ENCODE measurements at places on chromosomes 2 and 18.

DNA sequence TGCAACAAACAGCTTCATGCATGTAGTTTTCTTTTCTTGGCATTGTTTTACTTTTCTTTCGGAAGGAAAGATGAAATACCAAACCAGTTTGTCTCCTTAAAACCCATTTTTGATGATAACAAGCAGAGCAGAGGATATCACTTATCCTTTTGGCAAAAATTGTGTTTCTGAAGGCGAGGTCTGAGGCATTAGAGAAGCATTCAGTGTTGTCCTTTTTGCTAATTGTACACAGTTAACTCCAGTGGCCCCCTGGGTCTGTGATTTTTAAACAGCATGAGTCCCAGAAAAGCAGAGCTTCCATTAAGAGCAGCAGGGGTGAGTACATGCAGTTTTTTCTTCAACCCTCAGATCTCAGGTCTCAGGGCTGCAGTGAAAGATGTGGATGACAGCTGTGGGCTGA lies 41.3 kb downstream of the TTC39C start:
- no peak for DNase-seq

GRCh38 chr18:47077111-47077510 lies 41.7 kb upstream of the ELOA2 start:
- DNase-seq: no peak

DNA sequence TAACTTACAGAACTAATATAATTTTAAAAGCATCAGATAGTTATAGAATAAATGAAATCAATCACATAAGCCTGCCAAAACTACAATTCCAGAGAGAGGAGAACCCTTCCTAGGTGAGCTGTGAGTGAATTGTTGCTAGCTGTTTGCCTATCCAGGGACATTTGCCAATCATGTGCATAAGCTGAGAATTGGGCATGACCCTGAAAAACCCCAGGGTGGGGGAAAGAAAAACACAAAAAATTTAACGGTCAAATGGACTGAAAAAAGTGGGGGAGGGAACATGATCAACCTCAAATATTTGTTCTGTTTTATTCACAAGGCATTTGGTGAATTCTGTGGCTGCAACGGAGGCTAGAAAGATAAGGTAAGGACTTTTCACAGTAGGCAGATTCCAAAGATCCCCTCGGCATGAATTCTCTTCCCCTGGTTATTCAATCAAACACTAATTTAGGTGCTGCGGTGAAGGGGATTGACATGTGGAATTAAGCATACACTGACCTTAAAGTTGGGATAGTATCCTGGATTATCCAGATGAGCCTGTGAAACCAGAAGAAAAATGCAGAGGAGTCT lies 203.9 kb upstream of the RGPD4 start:
- DNase-seq: no peak

- no peak for DNase-seq
Observed at GRCh38 chr2:1990151-1990589, 245.9 kb upstream of the PXDN start.

GRCh38 chr18:5955861-5956260 lies 60.5 kb upstream of the TMEM200C start:
- no peak for DNase-seq

GRCh38 chr2:195603998-195604397 lies 53.0 kb upstream of the SLC39A10 start:
- no peak for DNase-seq

GRCh38 chr2:192157776-192158175 lies 37.0 kb downstream of the TMEFF2 start:
- no peak for DNase-seq

GRCh38 chr18:46104128-46104911 lies at the start of gene HAUS1:
HAUS1 (plus strand) TSS chr18:46104385; CDS start chr18:46104412, 27 bp downstream.
- peak; percentile 68 for DNase-seq

DNA sequence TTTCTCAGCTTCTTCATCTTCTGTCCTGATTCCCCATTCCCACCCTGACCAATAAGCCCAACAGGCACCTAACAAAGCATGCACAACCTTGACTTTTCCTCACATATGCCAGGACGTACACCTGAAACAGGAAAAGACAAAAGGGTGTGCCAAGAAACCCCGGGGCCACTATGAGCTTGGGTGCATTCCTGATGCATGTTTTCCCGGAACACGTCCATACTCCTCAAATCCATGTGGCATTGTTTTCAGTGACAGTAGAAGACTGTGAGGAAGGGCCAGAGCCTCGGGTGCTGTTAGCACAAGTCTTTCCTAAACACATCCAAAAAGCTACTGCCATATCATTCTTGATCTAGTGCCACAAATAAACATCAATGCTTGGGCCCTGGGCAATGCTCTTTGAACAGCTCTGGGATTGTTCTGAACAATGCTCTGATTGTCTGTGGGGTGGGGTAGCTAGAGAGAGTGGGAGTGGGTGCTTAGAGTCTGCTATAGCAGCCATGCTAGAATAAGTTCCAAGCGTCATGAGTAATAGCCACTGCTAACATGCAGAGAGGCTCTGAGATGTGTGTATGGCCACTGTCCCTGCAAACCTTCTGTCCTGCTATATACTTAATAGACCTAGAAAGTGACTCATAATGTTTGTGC lies 181.7 kb upstream of the CRIM1 start:
- DNase-seq: no peak

GRCh38 chr2:43086451-43087221 lies 139.8 kb downstream of the ZFP36L2 start:
- peak; percentile 100 for DNase-seq

All from iris pigment epithelial cell (primary cell).